ENCODE measurements at places on chromosomes 1 and 21. TPM values are rescaled to one million over a fixed set of nuclear protein-coding genes. Genes with fewer than 3 reads are reported as not detected.

GRCh38 chr1:32898056-32898455 is 3.1 kb downstream of the TMEM54 start:
- no peak for DNase-seq

DNA sequence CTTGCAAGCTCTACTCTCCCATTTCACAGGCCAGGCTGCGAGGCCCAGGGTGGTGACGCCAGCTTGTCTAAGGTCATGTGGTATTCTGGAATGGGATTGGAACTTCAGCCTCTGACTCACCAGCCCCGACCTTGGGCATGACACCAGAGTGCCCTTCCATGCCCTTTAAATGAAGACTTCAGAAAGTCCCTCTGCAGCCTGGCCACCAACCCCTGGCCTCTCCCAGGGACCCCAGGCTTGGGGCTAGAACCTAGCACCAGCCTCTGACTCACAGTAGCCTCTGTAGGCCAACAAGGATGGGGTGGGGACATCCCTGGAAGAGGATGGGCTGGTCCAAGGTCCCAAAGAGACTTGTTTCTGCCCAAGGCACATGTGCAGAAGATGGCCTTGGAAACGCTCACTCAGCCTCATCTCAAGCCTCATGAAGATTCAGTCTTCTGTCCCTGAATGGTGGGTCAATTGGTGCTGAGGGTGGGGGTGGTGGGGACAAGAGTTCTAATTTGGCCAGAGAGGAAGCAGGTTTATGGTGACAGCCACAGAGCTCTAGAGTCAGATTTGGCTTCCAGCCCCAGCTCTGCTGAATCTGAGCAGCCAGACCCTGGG is 36.1 kb upstream of the RUNX3 start:
- no peak for DNase-seq

DNA sequence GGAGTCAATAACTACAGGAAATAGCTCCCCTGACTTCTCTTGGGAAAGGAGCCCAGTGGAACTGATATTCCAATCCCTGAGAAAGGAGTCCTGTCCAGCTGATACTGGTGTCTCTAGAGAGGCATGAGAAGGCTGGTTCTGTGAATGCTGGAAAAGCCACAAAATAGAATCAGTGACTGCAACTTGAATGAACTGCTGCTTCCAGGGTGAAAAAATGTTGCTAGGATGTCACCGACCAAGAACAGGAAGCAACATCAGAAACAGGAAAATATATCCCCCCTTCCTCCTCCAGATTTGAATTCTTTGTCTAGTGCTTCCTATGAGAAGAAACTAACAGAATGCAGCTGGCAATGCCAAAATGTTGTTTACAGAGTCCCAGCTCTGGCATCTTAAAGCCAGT is 269.3 kb upstream of the LYPLAL1 start:
- no peak for DNase-seq

DNA sequence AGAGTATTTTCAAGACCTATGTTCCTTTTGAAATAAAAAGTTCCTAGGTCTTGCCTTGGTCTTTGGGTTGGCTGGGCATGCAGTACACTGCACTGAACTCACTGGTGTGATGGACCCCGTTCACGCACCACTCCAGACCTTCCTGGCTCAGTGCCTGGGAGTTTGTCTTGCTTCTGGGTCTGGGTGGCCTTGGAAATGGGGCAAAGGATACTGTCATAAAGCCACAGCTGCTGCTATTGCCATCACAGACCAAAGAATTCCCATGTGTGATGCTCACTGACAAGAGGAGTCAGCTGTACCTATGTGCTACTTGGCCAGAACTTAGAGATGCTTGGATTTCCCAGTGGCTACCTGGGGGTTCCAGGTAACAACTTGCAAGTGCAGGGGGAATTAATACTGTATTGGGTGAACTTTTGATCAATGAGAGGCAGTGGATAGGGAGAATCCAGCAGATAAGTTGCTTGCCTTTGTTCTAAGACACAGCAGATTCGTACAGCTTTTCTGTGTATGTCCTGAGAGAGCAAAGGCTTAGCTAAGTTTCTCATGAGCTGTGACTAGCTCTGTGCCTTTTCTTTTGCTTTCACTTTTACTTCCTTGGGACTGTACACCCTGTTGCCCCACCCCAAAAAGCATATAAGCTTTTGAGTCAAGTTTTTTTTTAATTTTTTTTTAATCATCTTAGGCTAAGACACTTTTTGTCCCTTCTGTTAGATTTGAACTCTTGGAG is 115.3 kb downstream of the RUNX1 start:
- no peak for DNase-seq

- DNase-seq = no peak
Observed at GRCh38 chr1:90507173-90507572, 209.9 kb downstream of the BARHL2 start.

GRCh38 chr1:17170571-17170970 is 34.4 kb upstream of the PADI1 start:
- DNase-seq = no peak

Gene FOXO6
- 0.65 TPM for total RNA-seq

Gene BTBD8
- total RNA-seq = 5.4 TPM

- no peak for DNase-seq
Observed at GRCh38 chr1:51313961-51314777, 16.2 kb downstream of the TTC39A start.

DNA sequence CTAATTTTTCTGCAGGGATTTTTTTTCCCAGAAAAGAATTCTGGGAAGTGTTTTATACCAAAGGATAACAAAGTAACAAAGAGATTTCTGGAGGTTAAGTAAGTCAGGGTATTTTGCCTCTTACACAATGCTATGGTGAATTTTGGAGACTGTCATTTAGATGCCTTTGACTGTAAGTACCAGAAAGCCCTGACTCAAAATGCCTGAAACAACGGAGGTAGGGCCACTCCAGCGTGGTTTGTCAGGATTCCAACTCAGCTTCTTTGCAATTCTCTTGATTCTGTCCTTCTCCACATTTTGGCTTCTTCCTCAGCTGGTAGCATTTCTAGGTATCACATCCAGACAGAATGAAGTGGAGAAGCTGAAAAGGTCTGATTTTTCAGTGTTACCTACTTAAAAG is 106.5 kb downstream of the UCHL5 start:
- no peak for DNase-seq

DNA sequence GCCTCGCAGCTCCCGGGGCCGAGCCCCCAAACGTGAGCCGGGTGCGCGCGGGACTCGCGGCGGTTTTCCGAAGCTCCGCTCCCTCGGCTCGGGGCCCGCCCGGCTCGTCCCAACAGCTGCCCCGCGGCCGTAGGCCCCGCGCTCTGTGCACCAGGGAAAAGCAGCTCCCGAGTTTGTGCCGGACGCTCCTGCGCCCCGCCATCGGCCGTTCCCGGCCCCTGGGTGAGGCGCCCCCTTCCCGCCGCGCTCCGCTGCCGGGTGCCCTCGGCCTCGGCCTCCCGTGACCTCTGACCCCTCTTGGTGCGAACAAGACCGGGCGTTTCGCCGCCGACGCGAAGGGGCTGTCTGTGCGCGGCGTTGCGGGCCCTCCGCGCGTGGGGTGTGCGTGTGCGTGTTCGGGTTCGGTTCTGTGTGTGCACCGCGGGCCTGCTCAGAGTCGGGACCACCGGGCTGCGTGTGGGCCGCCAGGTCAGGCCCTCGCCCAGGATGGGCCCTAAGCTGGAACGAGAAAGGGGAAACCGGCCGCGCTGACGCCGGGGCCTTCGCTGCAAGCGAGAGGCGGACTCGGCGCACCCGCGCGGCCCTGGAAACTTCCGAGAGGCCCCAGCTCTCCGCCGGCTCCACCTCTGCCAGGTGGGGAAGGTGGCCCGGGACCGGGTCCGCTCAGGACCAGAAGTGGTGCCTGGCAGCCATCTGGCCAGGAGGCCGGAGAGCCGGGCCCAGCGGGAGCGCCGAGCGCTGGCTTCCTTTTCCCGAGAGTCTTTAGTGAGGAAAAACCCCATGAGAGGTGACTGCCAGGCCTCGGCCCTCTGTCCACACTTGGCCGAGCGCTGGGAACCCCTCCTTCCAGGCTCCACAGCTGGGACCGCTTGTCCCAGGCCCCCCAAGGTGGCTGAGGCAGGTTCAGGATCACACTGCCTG is 1.9 kb downstream of the PRDM16 start:
- DNase-seq = no peak

Gene OR2L13
- not detected for total RNA-seq

DNA sequence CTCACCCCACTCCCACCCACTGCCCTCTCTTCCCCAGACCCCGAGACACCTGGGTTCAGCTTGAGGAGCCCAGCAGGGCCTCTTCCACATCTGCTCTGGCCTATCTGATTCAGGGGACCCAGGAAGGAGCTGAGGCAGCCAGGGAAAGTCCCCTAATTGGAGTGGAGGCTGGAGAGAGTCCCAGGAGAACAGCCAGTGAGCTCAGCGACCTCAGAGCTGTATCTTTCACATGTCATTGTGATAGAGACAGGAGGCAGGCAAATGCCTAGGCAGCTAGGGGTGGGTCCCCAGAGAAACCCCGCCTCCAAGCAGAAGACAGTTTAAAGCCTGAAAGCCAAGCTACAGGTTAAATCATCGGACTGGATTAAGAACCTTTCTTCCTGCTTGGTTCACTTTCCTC is 122.7 kb downstream of the MATN1 start:
- DNase-seq = peak; percentile 64

Gene RASAL2
- total RNA-seq = 11.6 TPM

- DNase-seq = no peak
Observed at GRCh38 chr1:10958614-10959013, 53.8 kb upstream of the TARDBP start.

Gene MAP1LC3C
- 6.6 TPM for total RNA-seq

DNA sequence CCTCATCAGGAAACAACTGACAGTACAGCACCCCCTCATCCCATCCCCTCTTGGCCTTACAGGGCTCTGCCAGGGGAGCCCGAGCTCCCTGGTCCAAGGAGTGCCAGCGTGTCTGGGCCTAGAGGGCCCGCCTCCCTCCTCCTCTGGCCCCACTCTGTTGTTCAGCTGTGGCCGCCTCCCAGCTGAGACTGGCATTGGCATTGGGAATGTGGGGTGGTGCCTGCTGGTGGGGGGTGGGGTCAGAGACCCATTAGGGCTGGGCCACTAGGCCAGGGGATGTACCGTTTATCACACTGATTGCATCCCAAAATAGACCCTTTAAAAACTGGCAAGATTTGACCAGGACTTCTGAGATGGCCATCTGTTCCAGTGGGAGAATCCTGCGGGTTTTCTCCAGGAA is 1.4 kb downstream of the LDLRAP1 start:
- no peak for DNase-seq

GRCh38 chr1:158002631-158003405 is 9.4 kb downstream of the KIRREL1 start:
- DNase-seq = no peak

GRCh38 chr1:107727866-107728265 is 237.1 kb downstream of the VAV3 start:
- DNase-seq = no peak

GRCh38 chr21:33971492-33972013 is 55.9 kb upstream of the ATP5PO start:
- DNase-seq = no peak

Gene LPAR3
- 0.33 TPM for total RNA-seq

DNA sequence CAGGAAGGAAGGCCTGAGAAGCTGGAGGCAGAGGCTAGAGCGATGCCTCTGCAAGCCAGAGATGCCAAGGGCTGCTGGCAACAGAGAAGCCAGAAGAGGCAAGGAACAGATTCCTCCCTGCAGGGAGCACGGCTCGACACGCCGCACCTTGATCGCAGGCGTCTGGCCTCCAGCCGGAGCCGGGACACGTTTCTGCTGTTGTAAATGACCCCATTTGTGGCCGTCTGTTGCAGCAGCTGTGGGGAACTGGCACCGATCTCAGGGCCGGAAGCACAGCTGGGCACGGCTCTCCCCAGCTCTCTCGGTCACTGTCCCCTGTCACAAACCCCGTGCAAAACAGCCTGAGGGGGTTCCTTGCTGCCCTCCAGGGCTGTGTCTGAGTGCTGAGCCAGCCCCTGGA is 59.6 kb downstream of the SIK1 start:
- no peak for DNase-seq

Gene RIPK4
- total RNA-seq = 0.91 TPM

DNA sequence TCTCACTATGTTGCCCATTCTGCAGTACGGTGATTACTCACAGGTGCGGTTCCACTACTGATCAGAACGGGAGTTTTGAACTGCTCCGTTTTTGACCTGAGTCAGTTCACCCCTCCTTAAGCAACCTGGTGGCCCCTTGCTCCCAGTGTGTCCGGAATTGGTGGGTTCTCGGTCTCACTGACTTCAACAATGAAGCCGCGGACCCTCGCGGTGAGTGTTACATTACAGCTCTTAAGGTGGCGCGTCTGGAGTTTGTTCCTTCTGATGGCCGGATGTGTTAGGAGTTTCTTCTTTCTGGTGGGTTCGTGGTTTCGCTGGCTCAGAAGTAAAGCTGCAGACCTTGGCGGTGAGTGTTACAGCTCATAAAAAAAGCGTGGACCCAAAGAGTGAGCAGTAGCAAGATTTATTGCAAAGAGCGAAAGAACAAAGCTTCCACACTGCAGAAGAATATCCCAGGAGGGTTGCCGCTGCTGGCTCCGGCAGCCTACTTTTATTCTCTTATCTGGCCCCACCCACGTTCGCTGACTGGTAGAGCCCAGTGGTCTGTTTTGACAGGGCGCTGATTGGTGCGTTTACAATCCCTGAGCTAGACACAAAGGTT is 17.6 kb upstream of the PARP1 start:
- no peak for DNase-seq

Gene APCS
- total RNA-seq = not detected

DNA sequence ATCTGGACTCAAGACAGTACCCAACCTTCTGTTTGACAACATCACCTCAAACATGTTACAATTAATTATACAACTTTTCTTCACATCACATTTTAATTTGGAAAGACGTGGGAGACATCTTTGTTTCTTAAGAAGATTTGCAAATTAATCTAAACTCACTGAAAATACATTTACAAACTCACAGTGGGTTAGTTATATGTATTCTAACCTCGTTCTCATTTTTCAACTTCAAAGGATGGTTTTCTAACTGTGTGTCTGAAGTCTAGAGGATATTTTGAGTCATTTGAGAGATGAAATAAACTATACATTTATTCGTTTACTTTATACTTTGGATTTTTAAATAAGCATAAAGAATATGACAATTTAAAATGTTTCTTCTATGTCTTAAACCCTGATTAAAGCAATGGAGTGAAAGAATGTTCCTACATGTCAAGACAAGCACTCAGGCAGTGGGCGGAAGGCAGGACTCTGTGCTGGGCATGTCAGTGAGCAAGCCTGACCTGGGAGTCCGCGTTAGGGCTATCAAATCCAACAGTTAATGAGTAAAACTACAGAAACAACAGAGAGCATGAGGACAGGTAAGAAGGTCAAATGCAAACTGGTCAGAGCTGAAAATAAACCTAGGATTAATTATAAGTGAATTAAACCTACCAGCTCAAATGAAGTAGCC is 76.5 kb upstream of the CTTNBP2NL start:
- no peak for DNase-seq

GRCh38 chr1:40650075-40650474 is 15.4 kb downstream of the RIMS3 start:
- DNase-seq = no peak

Gene OR6N1
- not detected for total RNA-seq

Data from esophagus muscularis mucosa (tissue), 4 donors.